Erythroblast (primary cell): ENCODE measurements at places on chromosomes 3 and 15.

- no peak for DNase-seq
Observed at GRCh38 chr3:142601713-142602112, 5.5 kb downstream of the PLS1 start.

GRCh38 chr3:183008800-183009199 is 28.5 kb upstream of the DCUN1D1 start:
- DNase-seq, result no peak

GRCh38 chr3:55480911-55481743 is 6.0 kb downstream of the WNT5A start:
- DNase-seq, result no peak

DNA sequence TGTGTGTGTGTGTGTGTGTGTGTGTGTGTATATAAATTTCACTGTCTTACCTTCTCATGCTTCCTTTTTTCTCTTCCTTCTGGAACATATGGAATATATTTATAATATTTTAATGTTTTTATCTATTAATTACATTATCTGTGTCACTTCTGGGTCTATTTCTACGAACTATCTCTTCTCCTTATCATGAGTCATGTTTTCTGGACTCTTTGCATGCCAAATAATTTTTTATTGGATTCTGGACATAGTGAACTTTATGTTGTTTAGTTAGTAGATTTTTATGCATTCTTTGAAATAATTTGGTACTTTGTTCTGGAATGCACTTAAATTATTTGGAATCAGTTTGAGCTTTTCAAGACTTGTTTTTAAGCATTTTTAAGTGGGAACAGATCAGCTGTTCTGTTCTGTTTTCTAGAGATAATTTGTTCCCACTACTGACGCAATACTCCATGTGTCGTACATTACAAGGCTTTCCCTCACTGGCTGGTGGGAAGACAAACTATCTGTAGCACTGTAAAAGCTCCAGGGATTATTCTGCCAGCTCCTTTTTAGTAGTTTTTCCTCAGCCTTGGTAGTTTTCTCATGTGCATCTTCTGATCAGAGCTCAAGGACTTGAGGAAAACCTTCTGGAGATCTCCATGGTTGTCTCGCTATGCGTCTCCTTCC is 302.0 kb downstream of the CLSTN2 start:
- no peak for DNase-seq

GRCh38 chr3:193734737-193735366 is 141.8 kb downstream of the OPA1 start:
- no peak for DNase-seq

DNA sequence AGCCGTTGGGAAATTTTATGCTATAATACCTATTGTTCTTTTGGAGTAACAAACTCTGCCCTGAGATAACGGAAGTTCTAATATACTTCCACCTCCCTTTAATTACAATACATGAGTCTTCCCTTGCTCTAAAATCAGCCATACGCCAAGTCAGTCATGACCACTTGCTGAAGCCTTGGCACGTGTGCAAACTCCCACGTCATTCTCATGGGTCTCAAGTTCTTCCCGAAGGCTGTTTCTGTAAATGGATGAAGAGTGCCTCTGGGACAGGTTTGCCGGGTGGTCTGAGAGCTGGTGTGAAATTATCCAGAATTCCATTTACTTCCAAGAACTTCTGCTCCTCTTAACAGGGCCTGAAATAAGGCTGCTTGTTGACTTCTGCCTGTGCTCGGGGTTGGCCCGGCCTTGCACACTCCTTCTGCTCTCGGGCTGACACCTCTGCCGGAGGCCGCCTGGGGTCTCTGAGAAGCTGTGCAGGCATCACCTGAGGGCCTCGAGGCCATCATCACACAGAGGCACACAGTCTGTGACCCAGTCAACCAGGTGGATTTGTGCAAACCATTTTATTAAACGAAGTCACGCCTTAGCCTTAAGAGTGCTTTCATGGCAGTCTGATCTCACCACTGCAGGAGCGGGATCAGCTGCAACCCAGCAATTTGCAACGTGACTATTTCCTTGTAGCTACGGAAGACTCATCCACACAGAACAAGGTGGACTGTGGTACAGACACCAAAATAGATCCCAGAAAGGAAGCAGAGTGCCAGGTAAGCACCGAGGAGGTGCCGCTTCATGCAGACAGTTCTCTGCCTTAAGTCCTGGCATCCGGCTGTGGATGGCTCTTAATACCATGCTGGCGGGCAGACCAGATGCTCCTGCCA is 120.1 kb downstream of the ADAMTS17 start:
- DNase-seq, result no peak

GRCh38 chr3:17195856-17196604 is 311.3 kb downstream of the PLCL2 start:
- DNase-seq, result peak; percentile 17

DNA sequence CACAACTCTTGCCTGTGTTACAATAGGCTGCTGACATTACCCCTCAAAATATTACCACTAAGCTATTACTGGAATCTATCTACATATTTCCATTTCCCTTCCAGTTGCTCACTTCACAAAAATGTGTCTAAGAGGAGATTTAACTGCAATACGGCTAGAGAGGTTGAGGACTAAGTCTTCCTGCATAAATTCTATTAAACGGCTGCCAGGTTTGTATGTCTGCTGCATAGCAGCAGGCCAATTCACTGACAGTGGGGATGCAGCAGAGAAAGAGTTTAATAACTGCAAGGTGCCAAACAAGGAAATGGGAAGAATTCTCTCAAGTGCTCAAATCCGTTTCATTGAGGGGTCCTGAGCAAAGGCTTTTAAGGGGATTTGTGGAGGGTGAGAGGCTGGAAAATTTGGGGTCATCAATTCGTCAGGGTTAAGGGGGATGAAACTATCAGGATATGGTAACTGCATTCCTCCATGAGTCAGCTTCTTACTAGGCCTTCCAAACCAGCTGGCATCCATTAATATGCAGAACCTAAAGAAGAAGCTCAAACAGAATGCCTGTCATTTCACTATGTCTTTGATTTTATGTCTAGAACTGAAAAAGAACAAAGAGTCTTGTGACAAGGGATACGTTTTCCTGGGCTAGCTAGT is 675.6 kb downstream of the TBL1XR1 start:
- no peak for DNase-seq

- no peak for DNase-seq
Observed at GRCh38 chr3:76834657-76835056, 205.2 kb upstream of the ROBO2 start.

- DNase-seq, result no peak
Observed at GRCh38 chr15:77569729-77570125, 63.0 kb downstream of the LINGO1 start.

DNA sequence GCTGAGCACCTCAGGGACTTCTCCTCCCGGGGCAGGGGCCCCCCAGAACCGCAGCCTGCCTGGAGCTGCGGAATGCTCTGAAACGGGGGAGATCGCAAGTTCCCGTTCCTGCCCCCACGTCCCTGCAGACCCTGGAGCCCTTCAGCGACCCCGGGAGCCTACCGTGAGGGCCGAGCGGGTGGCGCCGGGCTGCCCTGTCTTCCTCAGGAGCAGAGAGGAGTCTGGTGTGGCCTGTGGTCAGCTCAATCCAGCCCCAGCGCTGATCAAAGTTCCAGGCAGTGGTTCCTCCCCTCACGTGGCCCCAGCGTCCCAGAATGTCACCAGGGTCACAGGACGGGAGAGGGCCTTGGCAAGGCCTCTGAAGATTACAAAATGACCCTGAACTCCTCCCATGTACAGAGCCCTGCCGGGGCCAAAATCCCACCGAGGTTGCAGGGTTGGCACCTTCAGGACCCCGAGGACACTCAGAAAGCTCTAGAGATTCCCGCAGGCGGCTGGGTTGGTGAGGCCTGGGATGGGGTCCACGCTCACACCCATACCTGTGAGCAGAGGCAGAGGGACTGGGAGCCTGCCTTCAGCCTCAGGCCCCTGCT is at the start of gene CPN2:
Gene CPN2, minus strand, starts transcription at position 249 of the 593 bp plus-strand sequence. CDS start 8,626 bp downstream, outside the sequence.
- no peak for DNase-seq

DNA sequence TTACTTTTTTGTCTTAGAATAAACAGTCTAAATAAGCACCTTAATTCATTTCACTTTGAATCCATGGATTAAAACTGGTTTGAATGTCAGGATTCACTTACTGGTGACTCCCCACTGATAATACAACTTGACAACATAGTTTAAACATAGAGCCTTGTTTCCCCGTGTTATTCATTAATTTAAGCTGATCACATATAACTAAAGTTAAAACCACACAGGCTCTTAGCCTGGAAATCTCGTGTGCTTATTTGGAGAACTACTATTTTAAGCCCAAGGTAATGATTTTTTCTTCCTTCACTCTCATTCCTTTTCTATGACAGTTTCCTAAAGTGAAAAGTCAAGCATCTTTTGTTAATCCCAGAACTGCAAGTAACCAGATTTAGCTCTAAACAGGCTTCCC is 64.2 kb downstream of the HACD2 start:
- no peak for DNase-seq

DNA sequence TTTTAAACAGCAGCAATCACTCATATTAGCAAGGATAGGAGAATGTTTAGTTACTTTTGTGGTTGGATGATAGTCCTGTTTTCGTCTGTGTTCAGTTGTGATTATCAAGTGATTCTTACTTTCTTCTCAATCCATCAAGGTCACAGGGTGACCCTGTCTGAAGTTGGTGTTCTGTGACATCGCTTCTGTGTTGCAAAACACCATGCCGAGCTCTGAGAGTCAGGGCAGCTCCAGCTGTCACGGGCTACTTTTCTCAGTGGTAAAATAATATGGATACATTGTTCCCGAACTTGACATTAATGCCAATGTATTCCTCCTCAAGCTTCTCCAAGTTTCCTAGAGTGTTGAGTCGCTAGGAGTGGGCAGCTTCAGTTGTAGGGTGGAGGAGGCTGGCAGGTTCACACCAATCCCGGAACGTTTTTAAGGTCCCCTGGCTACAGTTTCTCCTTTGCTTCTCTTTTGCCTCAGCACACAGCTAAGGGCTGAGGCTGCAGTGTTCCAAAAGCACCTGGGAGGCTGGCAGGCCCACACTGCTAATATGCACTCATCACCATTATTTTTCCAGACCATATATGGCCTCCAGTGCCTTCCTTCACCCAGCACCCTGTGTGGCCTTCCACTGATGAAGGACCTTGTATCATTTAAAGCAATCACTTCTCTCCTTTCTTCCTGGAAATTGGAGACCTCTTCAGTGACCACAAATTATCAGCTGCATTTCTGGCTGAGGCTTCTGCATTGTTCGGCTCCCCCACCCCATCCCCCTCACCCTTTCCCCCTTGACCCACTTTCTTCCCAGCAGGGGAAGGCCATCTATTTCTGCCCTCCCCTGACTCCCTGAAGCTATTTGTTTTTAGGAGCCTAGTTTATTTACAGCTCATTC is 25.8 kb downstream of the COLQ start:
- no peak for DNase-seq

DNA sequence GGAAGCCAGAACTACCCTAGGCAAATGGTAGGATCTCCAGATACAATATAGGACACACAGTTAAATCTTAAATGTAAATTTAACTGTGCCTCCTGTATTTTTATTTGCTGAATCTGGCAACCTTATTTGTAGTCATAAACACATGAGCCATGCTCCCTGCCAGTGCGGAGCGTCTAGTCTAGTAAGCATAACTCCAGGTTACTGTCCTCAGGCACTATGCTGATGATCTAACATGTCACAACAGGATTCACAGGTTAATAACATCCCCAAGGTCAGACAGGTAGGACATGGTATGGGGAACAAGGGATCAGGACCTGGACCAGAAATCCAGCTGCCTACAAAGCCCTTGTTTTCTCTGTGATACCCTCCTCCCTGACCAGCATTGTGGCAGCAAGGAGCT is 305.1 kb downstream of the CACNA2D3 start:
- DNase-seq, result no peak
